ENCODE measurements at places on chromosomes 2 and 18. TPM values are rescaled to one million over a fixed set of nuclear protein-coding genes. Genes with fewer than 3 reads are reported as not detected.

GRCh38 chr2:133097666-133098065 lies 427.7 kb upstream of the LYPD1 start:
- no peak for DNase-seq
- H3K36me3 ChIP-seq: no peaks in the 10 kb centered on the region
- no peak overlapping the region for H3K27ac ChIP-seq
- no peaks in the 10 kb centered on the region for H3K27me3 ChIP-seq

DNA sequence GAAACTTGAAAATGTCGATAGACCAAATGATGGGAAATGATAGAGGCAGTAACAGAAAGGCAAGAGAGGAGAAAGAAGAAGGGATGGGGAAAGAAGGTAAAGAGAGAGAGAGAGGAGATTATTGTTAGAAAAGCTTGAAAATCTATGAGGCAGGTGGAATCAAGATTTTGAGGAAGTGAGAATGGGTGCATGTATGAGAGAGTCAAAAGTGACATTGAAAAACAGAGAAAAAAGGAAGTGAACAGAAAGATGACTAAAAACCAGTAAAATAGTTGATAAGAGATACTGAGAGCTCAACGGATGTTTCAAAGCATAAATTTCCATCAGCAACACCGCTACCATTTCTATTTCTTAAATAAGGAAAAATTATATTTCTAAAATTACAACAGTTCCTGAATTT lies 327.4 kb upstream of the CWC22 start:
- H3K27ac ChIP-seq: no peak overlapping the region
- no peaks in the 10 kb centered on the region for H3K36me3 ChIP-seq
- H3K4me3 ChIP-seq: no peak overlapping the region

RGPD4 gene
- total RNA-seq: 0.07 TPM

CHST9 gene
- not detected for total RNA-seq

DNA sequence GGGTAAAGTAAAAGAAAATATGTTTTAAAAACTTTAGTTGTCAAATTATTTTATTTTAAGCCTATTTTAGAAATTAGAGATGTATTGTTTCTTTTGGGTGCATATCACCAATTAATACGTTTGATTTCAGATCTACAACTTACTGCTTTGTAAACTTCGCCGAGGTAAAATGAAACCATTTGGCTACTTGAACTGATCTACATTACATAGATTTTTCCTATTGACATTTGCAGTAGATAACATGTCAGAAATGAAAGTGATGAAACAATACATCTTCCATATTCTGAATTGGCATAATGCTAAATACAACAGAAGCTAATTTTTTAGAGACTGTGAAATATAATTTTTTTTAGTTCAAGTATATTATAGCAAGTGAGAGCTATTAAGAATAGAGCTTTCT lies 39.5 kb downstream of the GLS start:
- no peak for DNase-seq
- no peaks in the 10 kb centered on the region for H3K27me3 ChIP-seq
- H3K4me1 ChIP-seq: no peaks in the 10 kb centered on the region

DNA sequence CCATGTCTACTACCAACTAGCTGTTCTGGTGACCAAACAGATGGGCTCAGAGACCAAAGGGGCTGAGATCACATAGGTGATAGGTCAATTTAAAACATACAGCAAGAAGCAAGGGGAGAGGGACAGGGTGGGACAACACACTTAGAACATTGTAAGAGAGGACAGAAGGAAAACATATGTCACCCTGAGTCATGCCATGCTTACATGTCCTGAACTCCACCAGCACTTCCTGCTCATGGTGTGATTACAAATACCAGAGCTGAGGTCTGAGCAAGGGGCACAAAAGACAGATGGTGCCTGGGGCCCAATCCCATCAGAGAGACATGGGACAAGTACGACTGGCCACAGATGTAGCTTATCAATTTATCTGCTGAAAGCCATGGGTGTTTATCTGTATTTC lies 28.7 kb upstream of the GALNT14 start:
- no peak for DNase-seq
- no peaks in the 10 kb centered on the region for H3K36me3 ChIP-seq
- H3K4me1 ChIP-seq: no peaks in the 10 kb centered on the region

FHOD3 gene
- total RNA-seq: 4.0 TPM

- H3K4me1 ChIP-seq: peaks cover 3% of the 10 kb centered on the region
- no peak overlapping the region for H3K4me3 ChIP-seq
- no peak for DNase-seq
- H3K36me3 ChIP-seq: no peaks in the 10 kb centered on the region
- H3K27me3 ChIP-seq: peaks cover 12% of the 10 kb centered on the region
Observed at GRCh38 chr2:95056044-95056443, 30.5 kb downstream of the MAL start.

GRCh38 chr2:240930631-240931318 lies 24.6 kb downstream of the CROCC2 start:
- no peak for DNase-seq
- H3K27ac ChIP-seq: no peak overlapping the region
- no peaks in the 10 kb centered on the region for H3K4me1 ChIP-seq

DNA sequence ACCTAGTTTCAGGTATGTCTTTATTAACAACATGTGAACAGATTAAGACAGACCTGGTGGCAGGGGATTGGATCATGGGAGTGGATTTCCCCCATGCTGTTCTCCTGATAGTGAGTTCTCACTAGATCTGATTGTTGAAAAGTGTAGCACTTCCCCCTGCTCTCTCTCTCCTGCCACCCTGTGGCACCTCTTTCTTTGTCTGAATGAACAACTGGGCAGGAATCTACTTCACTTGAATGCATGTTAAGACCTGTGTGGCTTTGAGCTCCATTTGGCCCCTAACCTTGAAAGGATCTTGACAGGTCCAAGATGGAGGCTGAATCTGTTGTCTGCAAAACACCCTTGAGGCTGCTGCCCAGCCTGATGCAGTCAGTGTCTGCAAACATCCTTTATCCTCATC lies 194.4 kb downstream of the RNF144A start:
- H3K27ac ChIP-seq: no peak overlapping the region
- H3K4me3 ChIP-seq: no peak overlapping the region
- H3K27me3 ChIP-seq: peaks cover 7% of the 10 kb centered on the region
- DNase-seq: no peak
- H3K36me3 ChIP-seq: no peaks in the 10 kb centered on the region
- H3K4me1 ChIP-seq: no peaks in the 10 kb centered on the region

TANC1 gene
- total RNA-seq: 15.1 TPM

DNA sequence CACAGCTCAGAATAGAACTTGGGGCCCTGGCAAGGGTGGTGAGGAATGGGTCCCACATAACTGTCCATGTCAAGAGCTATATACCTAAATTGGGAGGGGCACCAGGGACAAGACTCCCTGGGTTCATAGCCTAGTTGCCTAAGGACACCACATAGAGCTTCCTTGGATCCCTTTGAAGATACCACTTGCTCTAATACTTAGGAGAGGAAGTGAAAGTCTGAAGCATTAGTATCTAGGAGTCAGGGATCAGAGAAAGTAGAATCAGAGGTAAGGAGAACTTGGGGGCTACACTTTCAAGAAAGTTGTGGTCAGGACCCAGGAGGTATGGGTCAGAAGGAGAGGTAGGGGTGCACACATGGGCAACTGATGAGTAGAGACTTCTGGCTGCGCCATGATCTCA lies 318.2 kb upstream of the SLC39A10 start:
- H3K27ac ChIP-seq: no peak overlapping the region
- H3K4me3 ChIP-seq: no peak overlapping the region
- DNase-seq: no peak
- no peaks in the 10 kb centered on the region for H3K36me3 ChIP-seq
- no peaks in the 10 kb centered on the region for H3K27me3 ChIP-seq

DNA sequence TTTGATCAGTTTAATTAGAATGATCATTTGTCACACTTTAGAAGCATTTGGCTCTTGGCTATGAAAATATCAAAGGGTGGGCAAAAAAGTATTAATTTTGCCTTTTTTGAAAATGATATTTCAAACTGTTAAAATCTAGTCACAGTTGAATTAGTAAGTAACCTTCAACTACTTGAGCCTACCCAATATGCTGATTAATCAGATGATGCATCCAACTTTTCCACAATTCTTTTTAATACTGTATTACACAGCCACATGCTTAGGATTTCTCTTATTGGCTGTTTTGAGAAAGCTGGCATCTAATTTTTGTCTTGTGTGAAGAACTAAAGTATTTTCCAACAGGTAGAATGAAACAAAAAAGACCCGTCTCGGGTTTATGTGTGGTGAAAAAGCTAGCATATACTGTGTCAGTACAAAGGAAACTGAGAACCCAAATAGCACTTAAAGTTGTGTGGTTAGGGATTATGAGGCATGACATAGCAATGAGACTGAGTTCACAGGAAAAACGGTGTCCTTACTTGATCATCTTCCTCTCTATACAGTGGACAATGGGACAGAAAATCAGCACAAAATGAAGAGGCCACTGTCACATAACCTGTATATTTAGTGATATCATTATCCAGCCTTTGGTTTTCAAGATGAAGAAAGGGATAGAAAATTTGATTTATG lies 11.7 kb downstream of the OSBPL6 start:
- H3K4me1 ChIP-seq: no peaks in the 10 kb centered on the region
- no peaks in the 10 kb centered on the region for H3K36me3 ChIP-seq
- no peak for DNase-seq
- no peak overlapping the region for H3K4me3 ChIP-seq
- no peaks in the 10 kb centered on the region for H3K27me3 ChIP-seq

DNA sequence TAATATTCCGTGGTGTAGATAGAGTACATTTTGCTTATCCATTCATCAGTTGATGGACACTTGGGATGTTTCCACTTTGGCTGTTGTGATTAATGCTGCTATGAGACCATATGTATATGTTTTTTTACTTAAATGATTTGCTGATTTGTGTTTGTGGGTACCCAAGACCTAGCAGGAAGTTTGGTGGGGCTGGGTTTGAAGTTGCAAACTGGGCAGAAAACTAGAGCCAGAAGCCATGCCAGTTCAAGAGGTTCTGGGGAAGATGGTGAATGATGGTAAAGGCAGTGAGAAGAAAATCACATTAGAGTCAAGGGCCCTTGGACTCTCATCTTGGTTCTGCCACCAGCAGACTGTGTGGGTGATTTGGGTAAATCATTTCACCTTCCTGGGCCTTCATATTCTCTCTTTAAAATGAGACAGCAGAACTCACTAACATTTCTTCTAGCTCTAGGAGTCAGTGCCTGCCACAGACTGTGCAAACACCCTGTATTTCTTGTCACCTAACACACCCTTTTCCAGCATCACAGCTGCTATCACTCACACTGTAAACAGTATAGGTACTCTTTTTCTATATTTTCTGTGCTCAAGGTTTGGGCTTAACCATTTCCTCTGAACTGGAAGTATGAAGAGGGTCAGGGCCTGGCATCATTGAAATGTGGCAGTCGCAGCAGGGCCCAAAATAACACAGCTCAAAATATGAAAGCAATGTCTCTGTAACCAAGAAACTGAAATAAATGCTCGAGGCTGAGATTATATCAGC lies 8.4 kb upstream of the CTLA4 start:
- H3K27me3 ChIP-seq: no peaks in the 10 kb centered on the region
- no peaks in the 10 kb centered on the region for H3K4me1 ChIP-seq
- H3K4me3 ChIP-seq: no peak overlapping the region
- H3K36me3 ChIP-seq: no peaks in the 10 kb centered on the region
- no peak for DNase-seq

GRCh38 chr2:49306925-49307324 lies 152.6 kb upstream of the FSHR start:
- H3K27me3 ChIP-seq: no peaks in the 10 kb centered on the region
- H3K4me3 ChIP-seq: no peak overlapping the region
- no peak overlapping the region for H3K27ac ChIP-seq
- no peaks in the 10 kb centered on the region for H3K4me1 ChIP-seq

- no peak for DNase-seq
- no peak overlapping the region for H3K4me3 ChIP-seq
- H3K36me3 ChIP-seq: no peaks in the 10 kb centered on the region
Observed at GRCh38 chr2:134648586-134648985, 70.2 kb downstream of the TMEM163 start.

DNA sequence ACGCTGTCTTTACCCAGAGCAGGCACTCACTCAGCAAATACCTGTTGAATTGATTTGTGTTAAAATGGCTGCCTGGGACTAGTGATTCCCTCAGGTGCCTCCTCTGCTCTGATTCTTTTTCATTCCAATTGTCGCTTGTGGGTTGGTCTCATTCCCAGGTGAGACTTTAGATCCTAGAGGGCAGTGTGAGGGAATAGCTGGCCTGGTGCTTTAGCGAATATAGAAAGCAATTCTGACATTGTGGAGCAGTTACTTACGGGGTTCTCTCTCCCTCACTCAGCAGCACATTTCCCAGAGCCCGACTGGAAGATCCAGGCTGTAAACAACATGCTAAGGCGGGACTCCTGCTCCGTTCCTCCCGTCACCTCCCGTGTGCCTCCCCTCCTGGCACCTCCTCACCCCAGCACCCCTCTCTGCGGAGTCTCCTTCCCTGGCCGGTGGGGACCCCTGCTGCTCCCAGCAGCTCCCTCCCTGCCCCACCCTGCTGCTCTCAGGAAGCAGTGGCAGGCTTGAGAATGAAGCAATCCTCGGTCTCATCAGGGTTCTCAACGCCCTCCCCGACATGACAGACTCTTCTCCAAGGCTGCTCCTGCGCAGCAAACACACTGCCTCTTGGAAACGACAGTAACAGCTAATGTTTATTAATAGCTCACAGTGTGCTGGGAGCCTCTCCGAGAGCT lies 26.9 kb downstream of the CELF4 start:
- H3K4me1 ChIP-seq: no peaks in the 10 kb centered on the region
- H3K27me3 ChIP-seq: peaks cover 38% of the 10 kb centered on the region
- H3K4me3 ChIP-seq: no peak overlapping the region

GLB1L gene
- 6.6 TPM for total RNA-seq

CRYGD gene
- total RNA-seq: not detected

DNA sequence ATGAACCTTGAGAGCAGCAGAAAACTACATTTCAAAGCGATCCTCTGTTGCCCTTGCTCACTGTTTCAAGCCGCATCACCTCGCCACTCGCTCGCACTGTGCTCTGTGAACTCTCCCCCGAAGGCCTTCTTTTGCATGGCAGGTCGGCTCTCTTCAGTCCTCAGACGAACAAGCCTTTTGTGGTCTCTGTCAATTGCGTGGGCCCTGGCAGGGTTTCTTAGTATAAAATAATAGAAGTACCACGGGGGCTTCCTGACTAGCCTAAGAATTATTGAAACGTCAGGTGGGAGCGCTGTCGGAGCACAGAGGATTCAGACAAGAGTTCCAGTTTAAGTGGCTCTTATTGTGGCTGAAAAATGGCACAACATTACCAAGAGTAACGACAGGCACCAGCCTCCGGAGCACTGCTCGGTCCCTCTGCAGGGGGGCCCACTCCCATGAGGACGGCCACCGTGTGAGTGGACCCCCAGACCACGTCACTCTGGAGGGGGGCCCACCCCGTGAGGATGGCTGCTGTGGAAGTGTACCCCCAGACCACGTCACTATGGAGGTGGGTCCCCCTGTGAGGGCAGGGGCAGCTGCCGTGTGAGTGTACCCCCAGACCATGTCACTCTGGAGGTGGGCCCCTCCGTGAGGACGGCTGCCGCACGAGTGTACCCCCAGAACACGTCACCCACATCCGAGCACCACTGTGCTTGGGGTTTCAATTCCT lies 237.7 kb downstream of the HDAC4 start:
- no peak overlapping the region for H3K27ac ChIP-seq
- H3K4me3 ChIP-seq: no peak overlapping the region
- DNase-seq: no peak
- H3K27me3 ChIP-seq: no peaks in the 10 kb centered on the region
